Glomerular endothelial cell (primary cell): ENCODE measurements at places on chromosomes 6 and 20.

DNA sequence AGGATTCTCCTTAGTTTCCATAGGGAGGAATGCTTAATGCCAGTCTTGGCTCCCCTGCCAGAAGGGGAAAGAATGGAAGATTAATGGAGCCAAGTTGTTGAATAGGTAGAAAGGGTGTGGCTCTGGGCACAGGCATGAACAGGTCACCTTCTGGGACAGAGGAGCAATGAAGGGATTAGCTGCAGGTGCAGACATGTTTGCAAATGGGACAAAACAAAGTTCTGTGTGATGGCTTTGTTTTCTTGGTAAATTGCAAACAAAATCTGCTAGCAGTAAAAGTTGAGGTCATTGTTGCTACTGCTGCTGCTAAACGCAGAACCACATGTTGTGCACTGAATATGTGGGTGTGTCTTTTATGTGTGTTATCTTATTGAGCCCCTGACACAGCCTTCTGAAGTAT is 93.3 kb downstream of the PERP start:
- no peak for DNase-seq

DNA sequence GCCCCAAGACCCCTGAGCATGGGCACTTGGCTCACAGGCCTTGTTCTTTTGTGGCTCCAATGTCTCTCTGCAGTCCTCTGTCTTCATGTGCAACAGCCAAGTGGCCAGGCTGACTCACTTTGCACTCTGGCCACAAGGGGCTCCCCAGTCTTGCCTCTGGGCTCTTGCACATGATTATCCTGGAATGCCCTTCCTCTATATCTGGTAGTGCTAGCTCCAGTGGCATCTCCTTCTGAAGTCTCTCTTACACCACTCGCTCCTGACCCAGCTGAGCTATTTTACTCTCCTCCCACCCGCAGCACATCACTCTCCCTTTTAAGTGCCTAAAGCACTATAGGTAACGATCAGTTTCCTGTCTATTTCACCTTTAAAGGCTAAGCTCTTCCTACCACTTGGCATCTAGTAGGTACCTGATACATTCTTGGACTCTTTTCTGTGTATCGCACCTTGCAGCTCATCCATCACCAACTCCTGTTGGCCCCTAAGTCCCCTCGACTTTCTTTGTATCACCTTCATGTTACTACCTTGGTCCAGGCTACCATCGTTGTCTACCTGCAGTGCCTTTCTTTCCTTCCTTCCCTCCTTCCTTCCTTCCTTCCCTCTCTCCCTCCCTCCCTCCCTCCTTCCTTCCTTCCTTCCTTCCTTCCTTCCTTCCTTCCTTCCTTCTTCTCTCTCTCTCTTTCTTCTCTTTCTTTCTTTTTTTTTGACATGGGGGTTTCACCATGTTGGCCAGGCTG is 211.9 kb upstream of the RNF24 start:
- no peak for DNase-seq

GRCh38 chr20:38833154-38833856 is 27.8 kb downstream of the PPP1R16B start:
- DNase-seq, result no peak

DNA sequence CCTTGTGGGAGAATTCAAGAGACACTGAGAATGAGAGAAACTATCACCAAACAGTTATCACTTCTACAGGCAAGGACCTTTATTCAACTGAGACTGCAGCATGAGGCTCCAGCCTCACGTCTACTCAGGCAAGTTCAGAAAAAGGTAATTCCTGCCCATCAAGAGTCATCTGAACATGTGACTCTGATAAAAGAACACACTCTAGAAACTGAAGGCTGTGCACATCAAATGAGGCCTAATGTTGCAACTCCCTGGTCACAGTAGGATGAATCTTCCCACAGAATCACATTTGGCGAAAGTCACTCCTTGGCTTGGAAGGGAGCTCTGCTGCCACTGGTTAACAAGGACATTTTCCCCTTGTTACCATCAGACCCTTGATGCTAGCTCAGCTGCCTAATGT is 71.2 kb upstream of the EMILIN3 start:
- DNase-seq, result no peak

- DNase-seq, result no peak
Measured at GRCh38 chr6:20814494-20814893, 280.2 kb downstream of the CDKAL1 start.
